ENCODE measurements at places on chromosomes 5 and 9.

DNA sequence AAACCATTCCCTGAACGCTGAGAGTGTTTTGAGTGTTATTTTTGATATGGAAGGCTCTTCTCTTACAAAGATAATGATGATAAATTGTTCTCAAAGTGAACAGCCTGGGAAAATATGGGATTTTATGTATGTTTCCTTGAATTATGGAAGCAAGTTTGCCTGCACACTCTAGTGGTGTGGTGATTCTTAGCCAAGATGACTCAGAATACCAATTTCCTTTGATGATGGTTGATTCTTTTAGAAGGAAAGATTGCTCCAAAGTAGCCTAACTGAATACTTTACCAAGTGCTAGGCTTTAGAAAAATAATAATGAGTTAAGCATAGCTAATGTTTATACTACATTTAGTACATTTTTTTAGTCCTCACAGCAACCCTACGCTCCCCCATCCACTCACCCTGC is 243.4 kb downstream of the EBF1 start:
- no peak for DNase-seq

GRCh38 chr5:111635916-111636570 is 121.0 kb downstream of the NREP start:
- DNase-seq: no peak

DNA sequence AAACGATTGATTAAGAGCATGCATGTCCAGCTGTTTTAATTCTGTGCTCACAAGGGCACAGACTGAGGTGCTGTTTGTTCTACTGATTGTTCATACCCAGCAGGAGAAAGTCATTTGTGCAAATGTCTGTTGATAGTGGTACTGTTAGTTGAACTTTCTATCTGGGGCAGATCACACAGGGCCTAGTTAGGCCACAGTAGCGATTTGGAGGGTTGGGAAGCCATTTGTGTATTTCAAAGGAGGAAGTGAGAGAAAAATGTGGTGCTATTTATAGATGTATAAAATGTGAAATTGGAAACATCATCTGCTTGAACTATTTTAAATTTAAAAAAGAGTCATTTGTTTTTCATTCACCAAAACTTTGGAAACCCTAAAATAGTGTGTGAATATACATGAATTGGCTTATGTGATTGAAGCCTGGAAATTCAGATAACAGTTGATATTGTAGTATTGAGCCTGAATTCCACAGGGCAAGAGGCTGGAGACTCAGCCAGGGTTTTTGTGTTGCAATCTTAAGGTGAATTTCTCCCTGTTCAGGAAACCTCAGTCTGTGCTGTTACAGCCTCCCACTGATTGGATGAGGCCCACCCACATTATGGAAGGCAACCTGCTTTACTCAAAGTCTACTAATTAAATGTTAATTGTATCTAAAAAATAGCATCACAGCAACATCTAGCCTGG is 162.0 kb upstream of the CDKN2B start:
- no peak for DNase-seq

DNA sequence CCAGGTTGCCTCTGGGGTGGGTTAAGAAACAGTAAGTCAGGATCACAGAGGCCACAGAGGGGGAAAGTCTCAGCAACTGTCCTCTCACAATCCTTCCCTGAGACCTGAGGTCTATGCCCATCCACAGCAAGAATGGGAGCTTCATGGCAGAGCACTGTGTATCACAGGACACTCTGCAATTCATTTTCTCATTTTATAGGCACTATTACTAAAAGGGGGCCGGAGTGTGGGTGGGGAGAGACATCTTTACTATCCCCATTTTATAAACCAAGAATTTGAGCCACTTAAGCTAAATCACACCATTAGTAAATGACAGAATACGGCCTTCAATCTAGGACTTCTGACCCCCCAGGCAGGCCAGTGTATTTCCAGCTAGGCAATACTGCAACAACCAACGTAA is 79.9 kb downstream of the LHFPL2 start:
- no peak for DNase-seq

GRCh38 chr9:123005964-123006363 is 27.5 kb upstream of the GPR21 start:
- DNase-seq: no peak

DNA sequence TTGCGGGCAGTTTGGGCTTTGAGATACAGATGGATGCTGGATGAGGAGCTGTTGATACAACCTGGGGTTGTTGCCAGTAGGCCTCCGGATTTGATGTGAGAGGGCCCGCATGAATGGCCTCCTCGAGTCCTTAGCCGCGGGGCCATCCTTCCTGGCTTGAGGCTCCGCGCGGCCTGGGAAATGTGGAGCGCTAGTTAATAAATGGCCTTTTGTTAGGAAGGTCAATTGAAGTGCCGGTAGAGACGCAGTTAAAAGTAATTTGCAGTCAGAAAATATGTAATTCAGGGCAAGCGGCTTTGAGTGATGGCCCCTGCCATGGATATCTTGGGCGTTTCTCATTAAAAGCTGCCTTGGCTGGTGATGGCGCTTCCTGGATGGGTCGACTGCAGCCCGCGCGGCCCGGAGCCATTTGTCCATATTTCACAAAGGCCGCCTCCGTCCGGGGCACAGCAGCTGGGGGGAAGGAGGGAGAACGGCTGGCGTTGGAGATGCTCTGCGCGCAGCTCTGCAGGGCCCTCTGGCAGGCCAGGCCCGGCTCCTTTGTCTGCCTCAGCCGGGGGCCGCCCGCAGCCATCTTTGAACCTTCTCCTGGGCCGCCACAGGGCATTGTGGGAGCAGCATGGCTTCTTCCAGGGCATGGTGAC is 11.2 kb downstream of the MVB12B start:
- DNase-seq: no peak

DNA sequence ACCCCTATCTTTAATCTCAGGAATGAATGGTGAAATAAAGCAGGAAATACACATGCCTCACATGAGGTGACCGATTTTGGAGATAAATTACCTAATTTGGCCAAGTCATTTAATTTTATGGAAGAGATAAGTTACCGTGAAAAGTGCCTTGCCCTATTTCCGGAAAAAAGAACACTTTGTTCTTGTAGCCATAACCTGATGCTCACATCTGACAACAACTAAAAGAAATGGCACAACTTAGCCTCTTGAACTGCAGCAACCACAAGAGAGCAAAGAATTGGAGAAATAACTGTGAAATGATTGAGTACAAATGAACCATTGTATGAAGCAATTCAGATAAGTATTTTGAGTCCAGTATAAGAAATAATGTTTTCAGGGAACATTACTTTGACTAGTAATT is 628.1 kb upstream of the TYRP1 start:
- DNase-seq: no peak

- DNase-seq: no peak
Measured at GRCh38 chr9:87606841-87607521, 109.3 kb downstream of the DAPK1 start.

GRCh38 chr9:133740911-133741310 is 2.8 kb upstream of the SARDH start:
- DNase-seq: no peak

GRCh38 chr5:71719063-71719964 is at the start of gene CARTPT:
CARTPT (plus strand) TSS chr5:71719275; CDS start chr5:71719294, 19 bp downstream.
- DNase-seq: no peak

- DNase-seq: no peak
Measured at GRCh38 chr9:85521371-85522197, 220.2 kb downstream of the AGTPBP1 start.

DNA sequence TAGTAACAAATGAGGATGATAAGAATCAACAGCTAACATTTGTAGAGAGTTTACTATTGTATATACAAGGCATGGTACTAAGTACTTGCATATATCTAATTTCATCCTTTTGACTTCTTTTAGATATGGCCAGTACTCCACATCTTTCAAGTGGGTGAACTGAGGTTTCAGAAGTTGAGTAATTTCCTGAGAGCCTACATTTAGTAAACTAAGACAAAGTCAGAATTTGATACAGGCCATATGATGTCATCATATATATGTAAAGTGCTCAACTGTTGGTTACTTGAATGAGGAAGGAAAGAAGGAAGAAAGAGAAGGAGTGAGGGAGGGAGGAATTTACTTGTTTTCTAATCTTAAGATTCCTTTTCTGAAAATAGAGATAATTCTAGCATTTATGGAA is 52.8 kb downstream of the GRIA1 start:
- DNase-seq: no peak

GRCh38 chr5:76099756-76100155 is 16.6 kb downstream of the SV2C start:
- DNase-seq: no peak

DNA sequence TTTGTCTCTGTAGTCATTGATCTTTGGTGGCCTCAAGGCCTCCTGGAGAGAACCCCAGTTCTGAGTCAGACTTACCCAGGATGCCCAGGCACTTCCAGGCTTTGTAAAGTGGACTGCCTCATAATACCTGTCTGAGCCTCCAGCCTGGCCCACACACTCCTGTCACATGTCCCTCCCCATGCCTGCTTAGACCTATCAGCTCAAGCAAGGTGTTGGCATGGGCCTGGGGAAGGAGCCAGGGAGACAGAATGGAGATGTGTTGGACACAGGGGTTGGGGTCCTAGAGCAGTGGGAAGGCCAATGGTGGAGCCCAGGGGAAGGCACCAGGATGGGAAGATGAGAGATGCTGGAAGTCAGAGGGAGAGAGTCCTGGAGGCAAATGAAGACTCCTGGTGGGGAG is 136.2 kb downstream of the CFAP90 start:
- no peak for DNase-seq

DNA sequence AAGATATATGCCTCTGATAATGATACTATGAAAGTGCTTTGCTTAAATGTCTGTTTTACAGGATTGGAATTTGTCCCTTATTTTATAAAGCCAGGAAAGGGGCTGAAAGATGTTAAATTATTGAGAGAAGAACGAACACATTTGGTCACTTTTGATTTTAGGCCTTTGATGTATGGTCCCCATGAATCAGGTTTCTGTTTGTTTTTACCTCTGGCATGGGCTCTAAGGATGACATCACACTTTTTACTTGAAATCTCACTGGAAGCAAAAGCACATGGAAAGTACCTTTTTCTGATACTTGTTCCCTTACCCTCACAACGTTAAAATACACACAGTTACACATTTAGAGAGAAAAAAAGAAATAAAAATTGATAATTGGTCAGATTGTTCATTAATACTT is 6.9 kb downstream of the OTULIN start:
- no peak for DNase-seq

DNA sequence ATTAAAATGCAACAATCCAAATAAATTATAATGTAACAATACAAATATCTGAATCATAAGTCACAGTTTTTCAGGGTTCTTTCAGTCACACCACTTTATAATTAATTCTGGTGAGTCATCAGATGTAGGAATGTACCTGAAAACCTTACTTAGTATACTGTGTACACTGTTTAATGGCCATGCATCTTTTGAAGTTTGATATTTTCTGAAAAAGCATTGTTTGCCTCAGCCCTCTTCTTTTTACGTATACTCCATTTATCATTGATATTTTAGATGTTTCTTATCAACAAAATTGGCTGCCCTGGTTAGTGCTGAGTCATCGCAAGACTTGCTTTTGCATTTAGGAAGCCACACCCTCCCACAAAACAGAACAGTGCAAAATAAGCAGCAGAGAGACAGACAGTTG is 218.6 kb downstream of the PJA2 start:
- no peak for DNase-seq

DNA sequence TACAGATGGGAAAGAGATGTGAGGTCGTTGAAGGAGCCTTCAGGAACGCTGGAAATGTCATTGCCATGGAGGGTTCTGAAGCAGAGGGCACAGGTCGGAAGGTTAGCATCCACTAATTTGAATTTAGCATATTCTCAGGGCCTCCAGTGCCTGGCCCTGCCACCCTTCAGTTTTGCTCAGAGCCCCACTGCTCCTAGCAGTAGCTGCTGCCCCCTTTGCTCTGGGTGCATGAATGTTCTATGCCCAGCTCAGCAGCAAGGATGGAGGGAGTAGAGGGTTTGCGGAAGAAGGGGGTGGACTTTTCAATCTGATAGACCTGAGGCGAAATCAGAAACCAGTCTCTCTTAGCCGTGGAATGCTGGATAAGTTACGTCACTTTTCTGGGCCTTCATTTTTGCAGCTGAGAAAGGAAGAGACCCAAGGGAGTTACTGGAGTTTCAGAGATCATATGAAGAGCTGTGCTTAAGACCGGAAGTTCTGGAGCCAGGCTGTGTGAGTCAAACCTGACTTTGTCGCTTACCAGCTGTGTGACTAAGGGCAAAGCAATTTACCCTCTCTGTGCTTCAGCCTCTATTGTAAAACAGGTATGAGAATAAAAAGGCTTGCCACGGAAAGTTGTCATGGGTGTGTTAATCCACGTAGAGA is 133.2 kb upstream of the PANK3 start:
- no peak for DNase-seq

DNA sequence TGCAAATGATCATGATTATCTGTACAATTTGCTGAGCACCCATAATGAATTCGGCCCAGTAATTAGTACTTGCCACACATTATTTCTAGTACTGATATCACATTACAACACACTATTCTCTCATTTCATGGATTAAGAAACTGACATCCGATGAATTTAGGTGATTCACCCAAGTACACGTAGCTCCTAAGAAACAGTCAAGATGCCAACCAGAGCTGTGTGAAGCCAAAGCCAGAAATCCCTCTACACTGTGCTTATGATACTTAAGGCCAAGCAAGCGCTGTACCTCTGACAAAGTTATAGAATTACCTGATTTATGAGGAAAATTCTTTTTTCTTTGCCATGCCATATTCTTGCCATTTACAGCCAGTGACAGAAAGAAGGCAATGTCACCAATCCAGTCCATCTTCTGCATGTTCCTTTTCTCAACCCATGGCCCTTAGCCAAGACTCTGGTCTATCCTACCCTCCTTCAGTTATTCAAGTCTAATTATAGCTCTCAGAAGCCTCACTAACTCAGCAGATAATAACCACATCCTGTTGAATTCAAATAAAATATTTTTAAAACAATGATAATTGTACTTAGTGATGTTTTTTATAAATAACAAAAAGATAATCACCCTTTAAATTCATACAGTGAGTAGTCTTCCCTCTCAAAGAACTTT is 74.3 kb upstream of the PTGER4 start:
- DNase-seq: no peak

GRCh38 chr9:1337169-1337568 is 287.0 kb downstream of the DMRT2 start:
- DNase-seq: no peak

GRCh38 chr9:134223091-134223490 is 58.7 kb upstream of the RNU6ATAC start:
- no peak for DNase-seq

DNA sequence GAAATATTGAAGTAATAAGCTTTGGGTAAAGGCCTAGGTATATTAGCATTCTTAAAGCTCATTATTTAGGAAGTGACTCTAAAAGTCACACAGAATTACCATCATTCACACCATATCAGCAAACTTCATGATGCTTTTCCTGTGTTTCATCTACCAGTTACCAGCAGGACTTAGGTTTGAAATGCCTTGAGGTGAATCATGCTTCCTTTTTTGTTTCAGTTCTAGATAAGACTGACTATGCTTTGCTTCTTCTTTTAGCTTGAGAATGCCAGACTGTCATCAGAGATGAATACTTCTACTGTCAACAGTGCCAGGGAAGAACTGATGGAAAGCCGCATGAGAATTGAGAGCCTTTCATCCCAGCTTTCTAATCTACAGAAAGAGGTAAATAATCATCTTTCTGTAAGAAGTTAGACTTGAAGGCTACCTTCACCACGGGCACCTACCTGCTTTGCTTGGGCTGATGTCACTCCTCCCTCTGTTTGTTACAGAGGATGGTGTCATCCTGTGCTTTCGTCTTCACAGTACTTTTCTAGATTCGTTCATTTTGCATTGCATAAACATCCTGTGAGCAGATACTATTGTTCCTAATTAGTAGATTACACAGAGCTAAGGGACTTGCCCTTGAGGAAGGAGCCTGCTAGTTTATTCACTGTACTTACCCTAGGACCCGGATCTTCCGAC is 34.7 kb downstream of the LMNB1 start:
- no peak for DNase-seq

GRCh38 chr9:89342213-89342612 is 23.9 kb downstream of the SECISBP2 start:
- no peak for DNase-seq

GRCh38 chr5:39194466-39195136 is 24.8 kb downstream of the FYB1 start:
- no peak for DNase-seq
